Foreskin keratinocyte (primary cell): ENCODE measurements at places on chromosomes 3 and 15.

DNA sequence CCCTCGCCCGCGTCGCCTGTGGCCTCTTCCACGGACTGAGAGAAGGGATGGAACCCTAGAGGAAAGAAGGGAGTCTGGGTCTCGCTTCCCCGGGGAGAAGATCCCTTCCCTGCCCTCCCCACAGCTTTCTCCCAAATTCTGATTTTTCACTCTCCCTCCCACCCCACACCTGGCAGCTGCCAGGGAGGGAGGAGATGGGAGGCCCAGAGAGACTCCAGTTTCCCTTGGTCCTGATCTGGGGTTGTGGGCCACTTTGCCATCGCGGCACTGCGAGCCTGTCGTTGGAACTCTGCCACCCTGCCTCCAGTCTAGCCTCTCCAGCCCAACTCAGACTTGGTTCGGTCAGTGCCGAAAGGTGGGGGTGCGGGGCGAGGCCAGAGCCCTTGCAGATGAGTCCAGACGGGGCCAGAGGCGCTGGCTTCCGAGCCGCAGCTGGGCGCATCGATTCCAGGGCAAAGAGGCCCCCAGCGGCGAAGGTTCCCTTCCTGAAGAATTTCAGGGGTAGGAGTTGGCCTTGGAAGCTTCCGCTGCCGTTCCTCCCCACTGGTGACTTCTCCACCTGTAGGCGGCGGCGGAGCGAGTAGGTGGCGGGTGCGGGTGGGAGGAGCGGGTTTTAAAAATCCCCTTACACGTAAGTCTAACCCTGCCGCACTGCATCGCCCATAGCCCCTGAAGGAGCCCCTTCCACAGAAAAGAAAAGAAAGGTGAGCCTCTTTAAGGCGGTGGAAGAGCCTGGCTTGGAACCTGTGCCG lies 5.2 kb downstream of the WNT5A start:
- DNase-seq, result no peak

GRCh38 chr3:77256584-77257503 lies 216.9 kb downstream of the ROBO2 start:
- no peak for DNase-seq

DNA sequence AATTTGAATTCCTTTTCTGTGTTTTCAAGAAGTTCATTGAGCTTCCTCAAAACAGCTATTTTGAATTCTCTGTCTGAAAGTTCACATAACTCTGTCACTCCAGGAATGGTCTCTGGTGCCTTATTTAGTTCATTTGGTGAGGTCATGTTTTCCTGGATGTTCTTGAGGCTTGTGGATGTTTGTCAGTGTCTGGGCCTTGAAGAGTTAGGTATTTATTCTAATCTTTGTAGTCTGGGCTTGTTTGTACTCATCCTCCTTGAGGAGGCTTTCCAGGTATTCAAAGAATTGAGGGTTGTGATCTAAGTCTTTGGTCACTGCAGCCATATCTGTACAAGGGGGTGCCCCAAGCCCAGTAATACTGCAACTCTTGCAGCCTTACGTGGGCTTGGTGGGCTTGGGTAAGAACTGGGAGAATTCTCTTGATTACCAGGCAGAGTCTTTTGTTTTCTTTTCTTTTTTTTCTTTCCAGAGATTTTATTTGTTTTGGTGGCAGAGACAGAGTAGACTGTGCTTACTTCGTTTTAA lies 19.3 kb upstream of the CCNDBP1 start:
- peak; percentile 79 for DNase-seq

DNA sequence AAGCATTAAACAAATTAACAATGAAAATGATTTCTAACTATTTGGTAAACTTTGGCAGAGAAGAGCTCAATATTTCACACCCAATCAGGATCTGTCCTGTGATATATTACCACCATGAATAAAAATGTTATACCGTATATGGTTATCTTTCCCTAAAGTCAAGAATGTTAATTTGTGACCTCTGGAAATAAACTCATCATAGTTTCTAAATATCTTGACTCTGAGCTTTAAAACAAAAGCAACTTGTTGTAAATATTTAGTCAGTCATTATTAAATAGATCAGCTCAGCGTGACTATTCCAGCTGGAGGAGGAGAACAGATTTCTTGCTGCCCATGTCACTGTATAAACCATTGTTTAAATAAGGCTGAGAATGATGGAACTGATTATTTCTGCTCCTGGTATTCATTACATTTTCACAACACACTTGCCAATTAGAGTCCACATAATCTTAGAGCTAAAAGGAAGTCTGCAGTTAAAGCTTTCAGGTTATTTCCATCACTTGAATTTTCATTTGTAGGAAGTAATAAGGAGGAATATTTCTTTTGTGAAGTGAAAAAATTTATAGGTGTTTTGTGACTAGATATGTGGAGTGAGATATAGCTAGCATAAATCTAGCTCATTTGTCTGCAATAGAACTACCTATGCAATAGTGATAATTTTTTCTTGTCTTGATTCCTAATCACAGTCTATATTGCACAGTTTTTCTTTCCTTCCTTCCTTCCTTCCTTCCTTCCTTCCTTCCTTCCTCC lies 106.5 kb upstream of the P2RY1 start:
- no peak for DNase-seq

DNA sequence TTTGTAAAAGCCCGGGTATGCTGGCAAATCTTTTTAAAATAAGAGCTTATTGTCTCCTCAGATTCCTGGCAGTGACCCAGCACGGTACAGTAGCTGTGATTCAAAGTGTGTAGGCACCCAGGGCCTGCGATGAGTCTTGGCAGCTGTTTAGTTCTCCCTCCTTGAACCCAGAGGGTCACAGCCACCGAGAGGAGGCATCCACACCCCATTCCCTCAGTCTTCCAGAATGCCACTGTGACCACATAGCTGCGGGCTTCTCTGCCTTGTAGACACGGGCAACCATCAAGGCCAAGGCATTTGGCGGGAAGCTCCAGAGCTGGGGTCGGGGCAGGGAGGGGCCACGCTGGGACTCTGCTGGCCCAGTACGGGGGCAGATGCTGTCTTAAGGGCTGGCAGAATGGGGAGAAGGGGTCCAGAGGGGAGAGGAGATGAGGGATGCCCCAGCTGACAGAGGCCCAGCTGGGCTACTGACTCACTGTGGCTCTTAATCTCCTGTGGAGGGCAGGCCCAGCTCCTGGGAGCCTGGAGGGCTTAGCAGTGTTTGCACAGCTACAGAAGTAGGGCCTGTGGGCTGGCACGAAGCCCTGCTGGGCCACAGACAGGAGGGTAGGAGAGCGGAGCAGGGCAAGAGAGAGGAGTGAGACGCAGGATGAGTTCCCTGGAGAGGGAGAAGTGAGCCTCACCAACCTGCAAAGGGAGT lies 68.8 kb upstream of the DLG1 start:
- peak; percentile 90 for DNase-seq

DNA sequence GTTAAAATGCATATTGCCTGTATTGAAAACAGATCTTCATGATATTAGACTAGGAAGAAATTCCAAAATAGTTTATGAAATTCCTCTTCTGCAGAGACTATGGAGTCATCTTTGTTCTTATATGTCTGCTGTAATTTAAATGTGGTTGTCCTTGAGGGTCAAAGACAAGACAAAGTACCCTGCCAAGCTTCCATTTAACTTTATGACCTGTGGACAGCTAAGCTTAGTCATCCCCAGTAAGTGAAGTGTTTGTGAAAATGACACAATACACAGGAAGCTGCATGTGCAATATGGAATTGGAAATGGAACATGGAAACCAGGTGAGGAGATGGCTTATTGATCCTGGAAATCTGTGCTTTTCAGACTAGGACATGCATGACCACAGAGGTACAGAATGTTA lies 68.5 kb upstream of the GBE1 start:
- DNase-seq, result no peak

DNA sequence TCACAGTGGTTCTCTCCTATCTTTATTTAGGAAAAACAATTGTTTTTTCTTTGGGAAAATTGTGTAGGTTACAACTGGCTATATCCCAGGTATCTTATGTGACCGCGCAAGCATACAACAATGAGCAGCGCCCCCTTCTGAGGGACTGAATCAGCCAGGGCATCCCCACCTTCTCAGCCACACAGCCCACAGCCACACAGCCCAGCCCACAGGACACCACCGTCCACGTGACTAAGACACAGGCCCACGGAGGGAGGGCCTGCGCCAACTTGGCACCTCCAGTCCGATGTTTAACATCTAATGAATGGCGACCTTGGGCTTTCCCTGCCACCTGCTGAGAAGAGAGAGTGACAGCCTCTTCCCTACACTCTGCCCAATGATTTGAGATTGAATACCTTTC lies 68.1 kb downstream of the ATP10A start:
- DNase-seq, result no peak

DNA sequence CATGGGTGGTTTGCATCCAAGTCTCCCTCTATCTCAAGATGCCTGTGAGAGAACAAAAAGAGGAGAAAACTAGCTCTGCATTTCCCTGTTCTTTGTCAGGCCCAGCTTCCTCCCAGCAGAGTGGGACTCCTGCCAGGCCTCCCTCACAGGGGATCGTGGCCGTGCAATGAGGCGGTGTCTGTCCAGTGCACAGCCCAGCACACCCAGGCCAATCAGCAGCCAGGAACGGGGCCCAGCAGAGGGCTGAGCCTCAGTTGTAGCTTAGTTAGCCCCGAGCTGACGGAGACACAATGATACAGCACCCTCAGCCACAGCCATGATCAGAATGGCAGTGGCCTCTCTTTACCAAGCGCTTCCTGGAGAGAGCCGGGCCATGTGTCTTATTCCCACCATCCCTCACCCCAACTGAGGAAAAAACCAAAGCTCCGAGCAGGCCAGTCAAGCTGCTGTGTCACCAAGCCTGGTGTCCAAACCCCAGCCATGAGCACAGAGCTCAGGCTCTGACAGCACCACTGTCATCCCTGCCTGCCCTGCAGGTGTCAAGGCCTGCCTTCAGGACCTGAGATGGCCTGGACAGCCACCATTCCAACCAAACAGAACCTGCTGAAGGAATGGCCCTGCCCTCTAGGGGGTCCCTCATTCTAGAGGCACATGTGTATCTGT lies 71.1 kb downstream of the DNAJB8 start:
- DNase-seq, result no peak

DNA sequence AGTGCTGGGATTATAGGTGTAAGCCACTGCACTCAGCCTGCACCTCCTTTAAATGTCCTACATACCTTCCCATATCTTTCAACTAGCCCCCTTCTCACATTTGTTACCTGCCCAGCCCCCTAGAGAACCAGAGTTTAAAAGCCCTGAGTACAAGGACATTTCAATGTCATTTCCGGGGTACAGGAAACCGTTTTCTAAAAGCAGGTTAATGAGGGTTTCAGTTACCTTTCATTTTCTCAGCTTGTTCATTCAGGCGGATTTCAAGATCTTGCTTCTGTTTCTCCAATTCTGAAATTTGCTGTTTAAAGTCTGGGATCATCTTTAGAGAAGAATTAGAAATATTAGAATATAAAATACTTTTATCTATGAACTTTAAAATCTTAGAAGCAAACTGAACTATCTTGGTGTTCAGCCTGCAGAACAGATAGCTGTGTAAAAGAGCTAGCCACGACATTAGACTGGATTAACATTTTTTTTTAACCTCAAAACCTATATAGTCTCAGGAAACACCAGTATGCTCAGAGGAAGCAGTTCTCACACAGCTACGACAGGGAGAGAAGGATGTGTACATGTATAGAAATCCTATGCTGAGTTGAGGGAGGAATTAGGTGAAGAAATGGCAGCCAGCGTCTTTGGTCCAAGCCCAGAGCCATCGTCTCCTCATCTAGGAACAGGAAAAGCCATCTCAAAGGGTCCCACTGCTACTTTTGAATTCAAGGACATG lies 29.9 kb upstream of the GNB5 start:
- DNase-seq, result no peak

- no peak for DNase-seq
Measured at GRCh38 chr3:27509376-27509775, 25.2 kb upstream of the SLC4A7 start.
